ENCODE measurements at places on chromosomes 1 and 21.

DNA sequence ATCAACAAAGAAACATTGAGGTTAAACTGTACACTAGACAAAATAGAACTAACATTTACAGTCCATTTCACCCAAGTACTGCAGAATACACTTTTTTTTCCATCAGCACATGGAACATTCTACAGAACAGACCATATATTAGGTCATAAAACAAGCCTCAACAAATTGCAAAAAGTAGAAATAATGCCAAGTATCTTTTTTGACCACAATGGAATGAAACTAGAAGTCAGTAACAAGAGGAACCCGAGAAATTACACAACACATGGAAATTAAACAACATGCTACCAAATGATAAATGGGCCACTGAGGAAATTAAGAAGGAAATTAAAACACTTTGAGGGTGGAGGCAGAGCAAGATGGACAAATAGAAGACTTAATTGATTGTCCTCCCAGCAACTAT lies 8.4 kb upstream of the C1orf185 start:
- DNase-seq = no peak

GRCh38 chr1:184480736-184481135 lies 93.9 kb downstream of the C1orf21 start:
- DNase-seq = no peak

DNA sequence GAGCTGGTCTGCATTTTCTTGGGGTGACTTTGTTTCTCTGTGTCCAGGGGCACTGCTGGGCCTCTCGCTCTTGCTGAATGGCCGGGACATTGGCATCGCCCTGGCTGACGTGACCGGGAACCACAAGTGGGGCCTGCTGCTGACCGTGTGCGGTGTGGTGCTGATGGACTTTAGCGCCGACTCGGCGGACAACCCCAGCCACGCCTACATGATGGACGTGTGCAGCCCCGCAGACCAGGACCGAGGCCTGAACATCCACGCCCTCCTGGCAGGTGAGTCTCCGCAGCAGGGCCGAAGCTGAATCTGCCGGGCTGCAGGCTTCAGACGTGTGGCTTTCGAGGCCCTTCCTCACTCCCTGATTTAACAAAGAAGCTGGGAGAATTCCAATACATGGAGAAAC lies 7.9 kb downstream of the SLC45A1 start:
- no peak for DNase-seq

DNA sequence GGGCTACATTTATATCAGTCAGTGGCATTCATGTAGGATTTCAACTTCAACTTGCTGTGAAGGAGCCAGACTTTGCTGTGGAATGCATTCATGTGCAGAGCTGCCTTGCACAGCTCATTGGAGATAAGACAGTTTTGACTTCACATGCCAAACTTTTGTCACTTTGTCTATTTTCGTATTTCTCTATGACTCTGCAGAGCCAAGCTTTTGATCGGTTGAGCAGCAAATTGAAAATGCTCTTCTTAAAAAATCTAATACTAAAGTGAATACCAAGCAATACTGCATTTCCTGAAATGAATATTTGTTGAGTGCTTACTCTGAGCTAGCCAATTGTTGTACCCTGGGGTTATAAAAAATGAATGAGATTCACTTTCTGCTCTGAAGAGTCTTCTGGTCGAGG lies 388.7 kb downstream of the ST6GALNAC3 start:
- no peak for DNase-seq

DNA sequence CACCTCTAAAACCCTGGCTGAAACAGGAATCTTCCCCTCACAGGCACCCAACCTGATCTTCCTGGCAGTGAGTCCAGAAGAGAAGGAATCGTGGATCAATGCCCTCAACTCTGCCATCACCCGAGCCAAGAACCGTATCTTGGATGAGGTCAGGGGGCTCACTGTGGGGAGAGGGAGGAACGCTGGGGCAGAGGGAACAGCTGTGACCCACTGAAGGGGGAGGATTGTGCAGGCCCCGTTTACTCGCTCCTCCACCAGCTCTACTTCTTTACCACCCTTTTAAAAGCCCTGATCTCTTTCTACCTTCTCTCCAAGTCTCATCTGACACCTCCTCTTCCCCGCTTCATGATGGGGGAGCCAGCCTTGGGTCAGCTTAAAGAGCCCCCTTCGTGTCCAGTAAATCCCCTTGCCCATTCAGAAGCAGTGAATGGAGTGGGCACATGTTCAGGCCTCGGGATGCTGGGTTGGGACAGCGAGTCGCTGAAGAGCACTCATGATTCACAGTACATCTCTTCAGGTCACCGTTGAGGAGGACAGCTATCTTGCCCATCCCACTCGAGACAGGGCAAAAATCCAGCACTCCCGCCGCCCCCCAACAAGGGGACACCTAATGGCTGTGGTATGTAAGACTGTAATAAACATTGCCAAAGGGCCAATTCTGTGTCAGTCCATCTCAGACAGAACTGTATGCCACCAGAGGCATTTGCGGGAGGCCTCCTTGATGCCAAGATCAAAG lies 7.3 kb downstream of the PLEKHO1 start:
- DNase-seq = no peak

- no peak for DNase-seq
These were observed 64.4 kb downstream of the MAB21L3 start for GRCh38 chr1:116175611-116176010.

DNA sequence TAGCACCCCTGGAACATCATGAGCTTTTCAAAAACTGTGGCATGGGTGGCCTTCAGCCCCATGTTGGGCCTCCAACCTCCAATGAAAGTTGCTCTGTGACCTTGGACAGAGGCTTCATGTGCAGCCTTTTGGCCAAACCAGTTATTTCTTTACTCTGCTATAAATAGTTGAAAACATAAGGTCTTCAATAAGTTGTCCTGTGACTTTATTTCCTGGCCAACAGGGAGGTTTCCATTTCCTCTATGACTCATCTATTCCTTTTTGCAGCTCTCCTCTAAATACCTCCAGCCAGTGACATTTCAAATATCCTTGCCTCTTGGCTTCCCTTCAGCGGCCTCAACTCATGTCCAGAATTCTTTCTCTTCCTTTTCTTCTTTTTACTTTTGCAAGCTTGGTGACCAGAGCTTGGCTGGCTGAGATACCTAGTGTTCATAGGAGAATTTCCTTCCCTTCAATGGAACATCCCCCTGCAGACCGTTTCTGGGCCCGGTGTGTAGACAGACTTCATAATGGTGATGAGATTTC lies 22.7 kb upstream of the TRIM67 start:
- no peak for DNase-seq

DNA sequence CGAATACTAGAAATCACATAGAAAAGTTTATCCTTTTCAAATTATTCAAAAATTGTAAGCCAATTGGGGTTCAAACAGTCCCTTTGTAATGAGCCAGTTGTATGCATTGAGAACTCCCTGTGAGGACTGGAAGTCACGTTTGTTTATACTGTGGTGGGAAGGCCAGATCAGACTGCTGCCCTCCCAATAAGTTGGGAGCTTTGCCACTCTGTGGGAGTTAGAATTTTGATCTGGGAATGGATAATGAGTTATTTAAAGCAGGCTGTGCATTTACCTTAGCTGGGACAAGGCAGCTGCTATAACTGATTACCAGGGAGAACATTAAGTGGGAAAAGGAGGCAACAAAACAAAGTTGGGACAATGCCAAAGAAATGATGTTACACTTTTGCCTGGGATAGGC lies 178.8 kb downstream of the SDCCAG8 start:
- DNase-seq = no peak

- no peak for DNase-seq
These were observed 57.7 kb downstream of the RGSL1 start for GRCh38 chr1:182507685-182508084.

- DNase-seq = peak; percentile 55
These were observed 4.4 kb upstream of the C2CD2 start for GRCh38 chr21:41957991-41958766.

GRCh38 chr1:162916821-162917613 lies 56.0 kb upstream of the CCDC190 start:
- DNase-seq = no peak

DNA sequence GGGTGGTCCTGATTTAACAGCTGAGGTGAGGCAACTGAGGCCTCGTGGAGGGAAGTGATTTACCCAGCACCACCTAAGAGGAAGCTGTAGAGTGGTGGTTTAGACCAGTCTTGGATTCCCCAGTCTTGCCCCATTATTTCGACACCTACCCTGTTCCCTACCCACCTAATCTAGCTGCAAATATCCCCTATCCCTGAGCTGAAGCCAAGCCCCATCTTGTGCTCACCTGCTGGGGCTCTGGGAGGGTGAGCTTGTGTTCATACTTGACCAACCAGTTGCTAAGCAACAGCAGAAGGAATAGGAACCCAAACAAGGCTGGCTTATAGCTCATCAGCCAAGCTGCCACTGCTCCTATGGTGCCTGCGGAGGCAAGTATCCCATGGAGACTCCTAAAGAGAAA lies 2.0 kb downstream of the TEX46 start:
- DNase-seq = peak; percentile 88

DNA sequence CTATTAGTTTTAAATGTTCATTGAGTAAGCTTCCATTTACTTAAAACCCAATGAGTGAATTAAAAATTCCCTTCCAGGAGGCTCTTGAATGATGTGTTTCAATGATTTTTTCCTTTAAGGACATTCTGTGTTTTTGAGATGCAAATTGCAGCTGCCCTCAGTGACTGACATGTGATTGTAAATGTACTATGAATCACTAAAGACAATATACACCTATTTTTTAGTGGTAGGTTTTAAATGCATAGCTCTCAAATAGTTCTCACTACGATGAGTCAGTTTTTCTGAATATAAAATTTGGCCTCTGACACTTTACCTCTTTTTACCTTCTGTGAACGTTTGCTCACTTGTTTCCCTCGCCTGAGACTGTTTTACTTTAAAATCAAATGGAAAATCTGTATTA lies 204.7 kb downstream of the BARHL2 start:
- DNase-seq = no peak

GRCh38 chr1:67615886-67616285 lies 69.1 kb upstream of the GADD45A start:
- DNase-seq = no peak

DNA sequence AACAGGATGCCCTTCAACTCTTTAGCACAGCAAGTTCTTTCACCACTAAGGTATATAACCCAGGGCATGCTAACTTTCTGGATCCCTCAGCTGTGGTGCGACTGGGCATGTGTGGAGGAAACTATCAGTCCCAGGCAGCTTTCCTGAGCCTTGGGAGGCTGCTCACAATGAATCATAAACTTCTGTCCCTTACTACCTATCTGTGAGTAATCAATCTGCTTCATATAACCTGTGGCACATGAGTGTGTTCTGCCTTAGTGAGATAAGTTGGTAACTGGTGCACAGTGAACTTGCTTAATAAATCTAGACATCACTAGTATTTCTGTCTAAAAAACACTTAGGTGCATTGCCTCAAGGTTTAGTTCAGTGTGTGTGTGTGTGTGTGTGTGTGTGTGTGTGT lies 158.0 kb downstream of the GPATCH2 start:
- DNase-seq = no peak

- no peak for DNase-seq
These were observed at the start of gene PEAR1 for GRCh38 chr1:156893048-156893953. Gene PEAR1 (plus strand): TSS chr1:156893718. CDS start chr1:156903927, 10,209 bp downstream.

GRCh38 chr1:92536980-92537884 lies 50.5 kb upstream of the GFI1 start:
- DNase-seq = no peak

DNA sequence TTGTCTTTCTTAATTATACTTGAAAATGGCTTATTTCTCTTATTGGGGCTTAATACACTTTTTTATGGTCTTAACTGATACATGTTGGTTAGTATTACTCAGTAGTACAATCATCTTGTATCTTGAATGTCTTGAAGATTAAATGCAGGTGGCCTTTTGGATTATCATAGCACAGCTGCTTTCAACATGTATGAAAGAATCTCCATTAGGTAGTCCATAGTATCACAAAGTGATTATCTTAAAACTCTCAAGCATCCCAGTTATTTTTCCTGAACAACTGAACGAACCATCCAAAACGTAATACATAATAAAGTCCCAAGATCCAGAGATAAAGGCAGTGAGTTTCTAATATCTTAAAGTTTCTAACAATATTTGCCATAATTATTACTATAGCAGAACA lies 51.7 kb upstream of the MYOCOS start:
- no peak for DNase-seq

DNA sequence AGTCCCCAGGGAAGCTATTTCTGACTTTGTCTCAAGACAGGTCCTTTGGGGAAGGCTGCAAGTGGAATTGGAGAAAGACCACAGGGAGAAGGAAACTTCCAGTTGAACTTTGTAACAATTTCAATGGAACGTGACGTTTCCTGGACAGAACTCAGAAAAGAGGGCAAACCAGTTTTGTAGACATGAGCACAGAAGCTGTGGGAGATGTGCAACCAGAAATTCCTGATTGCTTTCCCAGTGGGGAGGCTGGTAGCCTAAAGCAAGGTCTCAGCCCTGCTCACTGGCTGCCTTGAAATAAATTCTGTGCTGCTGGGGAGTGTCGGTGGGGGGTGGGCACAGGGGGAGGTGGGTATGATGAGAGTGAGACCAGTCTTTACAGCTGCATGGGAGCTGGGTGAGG lies 1206.7 kb upstream of the ADGRL2 start:
- no peak for DNase-seq

DNA sequence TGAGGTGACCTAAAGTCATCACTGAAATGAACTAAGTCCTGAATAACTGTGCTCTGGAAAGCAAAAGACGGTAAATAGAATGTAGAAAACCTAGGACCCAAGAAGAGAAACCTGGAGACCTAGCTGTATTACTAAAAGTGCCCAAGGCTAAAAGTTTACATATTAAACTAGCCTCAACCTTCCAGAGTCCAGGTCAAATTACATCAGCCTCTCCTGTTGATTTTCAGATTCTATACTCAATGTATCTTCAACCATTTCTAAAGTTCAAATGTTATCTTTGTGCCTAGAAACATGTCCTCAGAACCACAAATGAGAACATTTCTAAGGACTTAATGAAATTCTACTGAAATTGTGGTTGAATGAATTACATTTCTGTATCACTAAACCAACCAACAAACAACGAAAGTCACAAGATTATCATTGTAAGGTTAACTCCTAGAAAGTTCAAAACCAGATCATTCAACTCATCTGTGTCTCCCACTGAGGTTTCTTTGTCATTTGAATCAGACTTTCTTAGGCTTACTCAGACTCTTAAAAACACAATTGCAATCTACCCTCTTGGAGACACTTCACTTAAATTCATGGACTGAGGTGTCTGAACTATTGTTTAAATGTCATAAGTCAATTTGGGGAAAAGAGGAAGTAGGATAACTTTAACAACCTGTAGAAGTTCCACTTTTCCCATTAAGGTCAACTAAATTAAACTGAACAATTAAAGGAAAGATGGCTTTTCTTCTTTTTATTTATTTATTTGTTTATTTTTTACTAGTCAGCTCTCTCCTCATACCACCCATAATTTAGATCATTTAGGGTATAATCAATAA lies 207.7 kb downstream of the BARHL2 start:
- no peak for DNase-seq

GRCh38 chr1:211132721-211133392 lies 1.1 kb downstream of the KCNH1 start:
- no peak for DNase-seq

DNA sequence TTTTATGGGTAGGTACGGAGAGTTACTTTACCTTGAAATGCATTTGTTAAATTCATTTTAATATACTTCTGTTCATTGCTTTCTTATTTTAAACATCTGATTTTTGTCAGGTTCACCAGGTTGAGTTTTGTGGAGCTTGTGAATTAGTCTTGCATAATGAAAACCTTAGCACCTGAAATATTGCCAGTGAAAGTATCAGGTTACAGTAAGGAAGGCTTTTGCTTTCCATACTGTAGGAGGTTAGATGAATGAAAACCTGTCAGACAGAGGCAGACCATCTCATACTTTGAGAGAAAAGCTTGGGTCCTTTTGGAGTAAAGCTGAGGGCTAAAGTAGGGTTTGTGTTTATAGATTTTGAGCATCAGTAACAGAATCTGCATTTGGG lies 34.7 kb downstream of the THRAP3 start:
- no peak for DNase-seq

All from NCI-H1092 (cell line).